ENCODE measurements at places on chromosomes 16 and 17.

- DNase-seq, result no peak
Measured at GRCh38 chr16:83343935-83344366, 463.8 kb upstream of the HSBP1 start.

- DNase-seq, result no peak
Measured at GRCh38 chr17:16910341-16910740, 61.6 kb downstream of the TNFRSF13B start.

- no peak for DNase-seq
Measured at GRCh38 chr17:82129095-82129494, 31.1 kb upstream of the FASN start.

DNA sequence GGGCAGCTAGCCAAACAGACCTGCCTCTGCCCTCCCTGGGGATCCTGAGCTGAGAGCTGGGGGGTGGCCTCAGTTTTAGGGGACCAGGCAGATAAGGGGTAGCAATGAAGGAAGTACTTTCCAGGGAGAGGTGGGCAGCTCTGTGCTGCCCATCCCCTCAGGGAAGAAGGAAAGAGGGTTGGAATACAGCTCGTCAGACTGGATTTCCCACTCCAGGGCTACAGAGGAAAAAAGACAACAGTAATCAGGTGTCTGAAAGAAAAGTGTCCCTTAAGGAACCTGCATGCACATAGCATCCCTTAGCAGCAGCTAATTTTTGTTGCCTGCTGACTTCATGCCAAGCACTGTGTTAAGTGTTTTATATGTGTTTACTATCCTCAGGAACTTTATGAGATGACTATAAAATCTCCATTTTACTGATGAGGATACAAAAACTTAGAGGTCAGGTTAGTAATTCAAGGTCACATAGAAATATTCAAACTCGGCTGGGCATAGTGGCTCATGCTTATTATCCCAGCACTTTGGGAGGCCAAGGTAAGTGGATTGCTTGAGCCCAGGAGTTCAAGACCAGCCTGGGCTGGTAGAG is 3.2 kb upstream of the MRPL58 start:
- no peak for DNase-seq

GRCh38 chr17:43881758-43882505 is 25.4 kb downstream of the MPP2 start:
- DNase-seq, result no peak

DNA sequence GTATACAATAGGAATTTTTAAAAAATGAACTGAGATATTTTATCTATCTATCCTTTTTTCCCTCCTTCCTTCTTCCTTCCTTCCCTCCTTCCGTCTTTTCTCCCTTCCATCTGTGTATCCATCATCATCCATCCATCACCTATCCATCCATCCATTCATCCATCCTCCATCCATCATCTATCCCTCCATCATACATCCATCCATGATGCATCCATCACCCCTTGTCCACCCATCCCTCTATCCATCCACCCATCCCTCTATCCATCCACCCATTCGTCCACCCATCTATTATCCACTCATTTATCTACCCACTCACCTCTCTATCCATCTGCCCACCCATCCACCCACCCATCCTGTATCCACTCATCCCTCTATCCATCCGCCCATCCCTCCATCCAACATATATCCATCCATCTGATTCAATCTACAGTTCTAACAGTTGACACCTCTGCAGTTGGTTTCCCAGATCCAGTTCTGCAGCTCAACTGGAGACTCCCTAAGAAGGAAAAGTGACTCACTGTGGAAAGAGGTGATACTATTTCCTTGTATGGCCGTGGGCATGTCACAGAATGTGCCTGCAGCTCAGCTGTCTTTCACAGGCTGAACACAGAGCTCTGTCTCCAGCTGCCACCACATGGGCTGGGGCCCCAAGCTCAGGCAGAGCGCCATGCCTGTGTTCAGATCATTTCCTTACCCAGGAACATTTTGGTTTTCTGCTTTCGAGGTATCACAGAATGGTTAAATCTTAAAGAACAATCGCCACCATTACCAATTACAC is 130.8 kb downstream of the XYLT1 start:
- DNase-seq, result no peak

DNA sequence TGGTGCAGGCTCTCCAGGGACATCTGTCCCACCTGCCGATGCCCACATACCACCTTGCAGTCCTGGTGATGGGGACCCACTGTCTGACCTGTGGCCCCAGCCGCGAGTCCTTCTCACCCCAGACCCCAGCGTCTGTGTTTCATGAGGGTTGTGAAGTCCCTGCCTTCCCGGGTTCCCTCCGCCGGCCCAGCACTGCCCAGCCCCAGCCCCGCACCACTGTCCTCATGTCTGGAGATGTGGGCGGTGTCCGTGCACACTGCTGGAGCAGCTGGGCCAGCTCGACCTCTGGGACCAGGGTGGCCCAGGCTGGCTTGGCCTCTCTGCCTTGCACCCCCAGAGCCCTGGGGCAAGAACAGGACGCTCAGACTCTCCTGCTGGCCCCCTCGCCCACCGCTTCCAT is 199.5 kb upstream of the CIBAR2 start:
- no peak for DNase-seq

- no peak for DNase-seq
Measured at GRCh38 chr17:82034371-82035011, 3.0 kb downstream of the DCXR start.

DNA sequence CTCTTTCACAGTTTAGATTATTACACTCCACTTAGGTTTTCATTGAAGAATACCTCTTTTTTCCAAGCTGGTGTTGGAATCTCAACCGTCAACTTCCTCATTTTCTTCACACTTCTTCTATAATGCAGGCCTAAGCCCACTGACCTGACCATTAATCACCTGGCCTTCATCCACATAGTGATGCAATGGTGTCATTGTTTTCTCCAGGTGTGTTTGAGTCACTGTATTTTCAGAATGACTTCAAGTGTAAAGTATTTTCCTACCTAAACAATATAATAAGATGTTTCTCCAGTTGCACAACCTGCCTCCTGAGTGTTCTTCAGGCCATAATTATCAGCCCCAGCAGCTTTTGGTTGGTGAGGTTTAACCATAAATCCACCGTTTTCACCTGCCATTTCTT is 1675.1 kb downstream of the TP53TG3F start:
- no peak for DNase-seq

DNA sequence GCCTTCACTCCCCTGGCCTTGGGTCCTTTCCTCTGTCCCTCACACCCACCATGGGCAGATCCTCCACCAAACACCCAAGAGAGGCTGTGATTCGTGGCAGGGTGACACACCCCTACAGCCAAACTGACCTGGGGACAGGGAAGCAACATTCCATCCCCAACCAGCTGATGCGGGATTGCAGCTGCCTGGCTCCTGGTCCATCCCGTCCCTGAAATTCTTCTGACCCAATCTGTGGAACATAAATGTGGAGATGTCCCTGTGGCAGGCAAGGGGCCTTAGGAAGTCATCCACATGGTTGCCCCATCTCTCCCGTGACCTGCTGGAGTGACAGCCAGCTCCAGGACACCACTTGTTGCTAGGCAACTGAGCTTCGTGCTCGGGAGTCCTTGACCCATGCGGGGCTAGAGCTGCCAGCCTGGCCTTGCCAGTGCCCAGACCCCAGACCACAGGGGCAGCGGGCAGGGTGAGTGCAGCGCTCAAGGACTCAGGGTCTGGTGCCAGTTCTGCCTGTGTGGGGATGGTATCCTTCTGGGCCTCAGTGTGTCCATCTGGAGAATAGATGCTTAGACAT is 34.0 kb upstream of the CPNE2 start:
- no peak for DNase-seq

GRCh38 chr17:29196769-29197515 is 16.7 kb upstream of the MYO18A start:
- DNase-seq, result no peak

- no peak for DNase-seq
Measured at GRCh38 chr16:16005721-16006120, 56.3 kb downstream of the ABCC1 start.

DNA sequence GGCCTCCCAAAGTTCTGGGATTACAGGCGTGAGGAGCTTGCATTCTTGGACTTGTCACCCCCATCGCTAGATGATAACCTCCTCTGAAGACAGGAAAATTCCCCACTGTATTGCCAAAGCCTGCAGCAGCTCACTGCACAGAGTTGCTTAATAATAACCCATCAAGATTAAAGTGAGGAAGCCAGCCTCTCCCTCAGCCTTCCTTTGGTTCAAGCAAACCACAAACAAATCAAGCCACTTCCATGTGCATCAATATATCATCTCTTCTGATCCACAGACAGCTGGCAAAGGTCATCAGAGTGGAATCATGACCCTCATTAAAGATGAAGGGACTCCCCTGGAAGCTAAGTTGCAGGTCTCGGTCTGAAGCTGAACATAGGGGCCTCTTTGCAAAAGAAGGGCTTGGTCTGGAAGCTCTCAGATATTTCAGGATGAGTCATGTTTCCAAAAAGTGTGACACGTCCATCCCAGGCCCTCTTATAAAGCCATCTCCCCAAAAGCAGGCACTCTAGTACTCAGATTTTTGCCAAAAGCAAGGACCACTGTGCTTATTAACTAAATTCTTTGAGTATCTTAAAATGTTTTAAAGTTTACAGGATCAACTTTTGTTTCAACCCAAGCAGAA is 4.8 kb downstream of the EMP2 start:
- no peak for DNase-seq

GRCh38 chr17:4527134-4527533 is 28.1 kb downstream of the MYBBP1A start:
- DNase-seq, result no peak

GRCh38 chr17:62206550-62206949 is 141.5 kb upstream of the MED13 start:
- DNase-seq, result no peak

DNA sequence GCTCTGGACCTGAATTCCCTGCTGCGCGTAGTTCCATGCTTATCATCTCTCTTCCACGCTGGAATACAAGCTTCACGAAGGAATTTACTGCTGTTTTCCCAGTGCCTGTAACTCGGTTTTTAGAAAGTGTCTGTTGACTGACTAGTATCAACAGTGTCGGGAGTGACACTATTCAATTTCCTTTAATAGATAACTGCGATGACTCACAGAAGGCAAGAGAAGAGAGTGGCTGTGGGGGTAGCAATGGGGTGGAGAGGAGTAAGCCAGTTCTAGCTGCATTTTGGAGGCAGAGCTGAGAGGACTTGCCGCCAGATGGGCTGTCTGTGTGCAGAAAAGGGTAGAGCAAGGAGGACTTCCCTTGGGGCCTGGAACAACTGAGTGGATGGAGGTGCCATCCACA is 25.2 kb downstream of the B4GALNT2 start:
- no peak for DNase-seq

GRCh38 chr17:53942898-53943297 is 120.2 kb downstream of the KIF2B start:
- no peak for DNase-seq

DNA sequence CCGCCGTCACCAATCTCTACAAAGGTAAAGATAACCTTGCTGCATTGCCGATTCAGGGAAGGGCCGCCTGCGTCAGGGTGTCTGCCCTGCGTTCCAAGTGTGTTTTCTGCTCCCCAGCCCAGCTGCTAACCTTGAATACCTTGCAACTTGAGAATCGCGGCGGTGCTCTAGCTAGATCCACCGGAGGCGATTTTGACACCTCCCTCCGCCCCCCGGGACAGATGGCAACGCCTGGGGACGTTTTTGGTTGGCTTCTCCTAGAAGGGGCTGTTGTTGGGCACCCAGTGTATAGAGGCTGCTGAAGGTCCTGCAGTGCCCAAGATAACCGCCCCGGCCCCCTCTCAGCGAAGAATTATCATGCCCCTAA is 1.5 kb downstream of the HAPSTR1 start:
- DNase-seq, result no peak

- DNase-seq, result no peak
Measured at GRCh38 chr17:3995067-3995466, 30.8 kb upstream of the ATP2A3 start.

GRCh38 chr16:47064775-47065174 is 79.0 kb downstream of the NETO2 start:
- DNase-seq, result no peak

- DNase-seq, result no peak
Measured at GRCh38 chr16:47965439-47965838, 190.4 kb downstream of the ABCC12 start.

DNA sequence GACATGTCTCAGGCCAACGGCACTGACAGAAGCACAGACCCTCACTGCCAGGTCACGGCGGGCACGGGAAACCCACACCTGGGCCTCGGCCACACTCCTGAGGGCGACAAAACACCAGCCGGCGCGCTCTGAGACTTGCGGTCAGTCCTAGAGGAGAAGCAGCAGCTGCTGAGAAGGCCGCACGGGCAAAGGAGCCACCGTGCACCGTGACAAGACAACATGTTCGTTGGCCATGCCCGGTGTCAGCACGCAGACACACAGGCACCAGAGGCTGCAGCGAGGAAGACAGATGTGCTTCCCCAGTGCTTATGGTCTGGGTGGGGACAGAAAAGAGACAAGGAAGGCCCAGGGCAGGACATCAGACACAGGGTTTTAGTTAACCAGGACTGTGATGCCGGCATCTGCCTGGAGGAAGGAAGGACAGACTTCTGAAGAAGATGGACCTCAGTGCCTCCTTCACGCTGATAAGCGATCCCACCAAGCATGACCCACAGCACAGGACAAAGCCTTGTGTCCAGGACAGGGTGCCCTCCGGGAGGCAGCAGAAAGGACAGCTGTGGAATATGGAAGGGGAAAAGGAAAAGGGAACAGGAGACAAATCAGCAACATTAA is 84.0 kb downstream of the ANKRD11 start:
- DNase-seq, result no peak

GRCh38 chr17:81907219-81908145 is 3.7 kb downstream of the PCYT2 start:
- DNase-seq, result no peak

GRCh38 chr16:55502801-55503366 is 6.0 kb upstream of the LPCAT2 start:
- no peak for DNase-seq

- no peak for DNase-seq
Measured at GRCh38 chr16:29916979-29917378, 9.0 kb downstream of the KCTD13 start.
